Fibroblast of upper back skin (primary cell): ENCODE measurements at places on chromosomes 2 and 18.

GRCh38 chr2:18950361-18950851 is 361.0 kb upstream of the NT5C1B start:
- peak; percentile 69 for DNase-seq

GRCh38 chr2:31134480-31134879 is 3.8 kb downstream of the GALNT14 start:
- no peak for DNase-seq

GRCh38 chr18:35580701-35581539 is 620 bp upstream of the GALNT1 start:
- DNase-seq, result peak; percentile 52

DNA sequence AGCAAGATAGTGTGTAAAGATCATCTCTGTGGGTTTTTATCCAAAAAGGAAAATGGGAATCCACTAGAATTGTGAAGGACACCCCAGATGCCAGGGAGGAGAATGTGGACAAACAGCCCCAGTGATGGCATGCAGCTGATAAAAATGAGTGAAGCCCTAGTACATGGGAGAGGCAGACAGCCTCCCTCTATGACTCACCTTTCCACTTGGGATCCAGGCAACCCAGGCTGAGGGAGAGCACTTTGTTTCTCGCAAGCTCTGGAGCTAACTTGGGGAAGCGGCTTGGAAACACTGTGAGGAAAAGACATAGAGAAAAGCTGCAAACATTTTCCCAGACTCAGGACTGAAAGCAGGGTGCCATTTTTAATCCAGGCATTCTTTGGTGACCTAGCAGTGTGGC is 5.3 kb upstream of the FLACC1 start:
- DNase-seq, result no peak

GRCh38 chr18:30852980-30853379 is 189.6 kb downstream of the DSC3 start:
- no peak for DNase-seq

DNA sequence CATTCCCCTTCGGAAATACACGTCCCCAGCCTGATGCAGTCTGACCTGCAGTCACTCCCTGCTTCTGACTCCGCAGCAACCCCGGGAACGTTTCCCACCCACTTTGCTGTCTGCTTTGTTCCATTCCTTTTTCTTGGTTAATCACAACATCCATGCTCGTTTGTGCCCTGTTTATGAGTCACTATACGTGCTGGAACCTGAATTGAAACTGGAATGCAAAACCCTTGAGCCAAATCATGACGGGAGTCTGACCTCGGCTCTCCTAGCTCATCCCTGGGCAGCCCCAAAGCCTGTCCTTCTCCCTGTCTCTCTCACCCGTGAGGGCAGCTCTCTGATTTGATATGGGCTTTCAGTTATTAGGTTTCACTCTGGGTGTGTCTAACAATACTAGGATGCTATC is 57.1 kb upstream of the RNF152 start:
- peak; percentile 48 for DNase-seq

- DNase-seq, result no peak
Measured at GRCh38 chr2:23106242-23106785, 278.7 kb upstream of the KLHL29 start.

DNA sequence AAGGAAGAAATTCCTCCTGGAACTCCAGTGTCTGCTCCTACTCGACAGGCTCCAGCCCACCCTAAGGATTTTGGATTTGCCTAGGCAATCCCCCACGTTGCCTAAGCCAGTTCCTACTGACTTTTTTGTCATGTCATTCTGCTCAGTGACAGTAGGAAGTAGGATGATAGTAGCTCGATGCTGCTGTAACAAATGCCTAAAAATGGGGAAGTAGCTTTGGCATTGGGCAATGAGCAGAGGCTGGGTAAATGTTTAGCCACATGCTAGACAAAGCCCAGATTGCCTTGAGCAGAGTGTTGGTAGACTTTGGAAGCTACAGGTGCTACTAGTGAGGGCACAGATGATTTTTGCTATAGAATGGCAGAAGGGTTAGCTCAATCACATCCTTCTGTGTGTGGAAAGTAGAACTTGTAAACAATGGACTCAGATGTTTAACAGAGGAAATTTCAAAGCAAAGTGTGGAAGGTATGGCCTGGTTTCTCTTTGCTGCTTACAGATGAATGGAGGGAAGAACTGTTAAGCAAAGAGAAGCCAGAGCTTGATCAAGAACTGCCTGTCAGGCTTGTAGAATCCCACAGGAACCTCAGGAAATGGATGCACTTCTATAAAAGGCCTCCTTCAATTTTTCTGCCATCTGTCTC is 154.8 kb downstream of the RNF144A start:
- no peak for DNase-seq

DNA sequence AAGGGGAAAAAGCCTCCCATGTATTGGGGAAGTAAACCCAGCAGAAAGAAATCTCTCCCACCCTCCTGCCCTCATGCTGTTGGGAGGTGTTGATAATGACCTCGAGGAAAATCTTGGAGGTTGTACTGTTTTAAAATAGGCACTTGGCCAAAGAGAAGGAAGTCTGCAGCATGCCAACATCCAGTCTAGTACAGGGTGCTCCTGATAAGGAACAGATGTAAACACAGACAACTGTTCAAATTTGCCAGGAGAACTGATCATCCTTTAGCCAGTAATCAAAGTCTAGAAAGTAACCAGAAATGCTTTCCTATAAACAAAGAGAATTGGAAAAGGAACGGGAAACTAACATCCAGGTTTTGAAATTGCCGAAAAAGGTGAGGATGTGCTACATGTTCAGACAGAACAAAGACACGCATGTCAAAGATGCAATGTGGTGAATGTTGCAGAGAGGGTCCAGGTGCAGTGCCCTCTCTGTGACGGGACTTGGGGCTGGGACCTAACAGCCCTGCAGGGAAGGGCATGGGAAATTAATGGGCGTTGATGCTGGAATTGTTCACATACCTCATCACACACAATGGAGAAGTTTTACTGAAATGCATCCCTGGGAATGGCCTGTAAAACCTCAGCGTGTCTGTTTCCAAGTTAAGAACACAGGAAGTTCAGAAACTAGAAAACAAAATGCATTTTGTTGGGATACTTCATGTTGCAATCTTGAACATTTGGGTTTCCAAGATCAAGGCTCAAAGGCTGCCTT is 125.7 kb upstream of the RND3 start:
- no peak for DNase-seq

DNA sequence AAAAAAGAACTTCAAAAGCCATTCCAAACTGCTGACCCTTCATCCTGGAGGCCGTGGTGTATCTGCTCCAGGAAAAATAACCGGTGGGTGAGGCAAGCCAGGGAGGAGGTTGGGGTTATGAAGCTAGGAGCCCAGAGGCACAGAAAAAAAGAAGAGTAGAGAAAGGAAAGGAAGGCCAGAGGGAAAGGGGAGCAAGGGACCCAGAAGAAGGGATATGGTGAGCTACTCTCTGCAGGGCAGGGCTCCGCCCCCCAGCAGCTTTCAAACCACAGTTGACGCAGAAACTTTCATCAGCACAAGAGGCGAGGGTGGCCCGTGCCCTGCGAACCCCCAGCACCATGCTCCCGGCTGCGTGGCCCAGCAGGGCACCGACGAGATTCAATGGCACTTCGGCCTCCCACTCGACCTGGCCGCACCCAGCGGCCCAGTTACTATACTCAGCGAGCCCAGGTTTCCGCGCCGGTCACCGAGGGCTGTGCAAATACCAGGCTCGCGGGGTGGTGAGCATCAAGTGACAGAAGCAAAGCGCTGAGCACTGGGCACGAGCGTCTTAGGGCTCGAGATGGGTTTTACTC is 665 bp downstream of the MCM6 start:
- DNase-seq, result peak; percentile 60

- DNase-seq, result no peak
Measured at GRCh38 chr2:10493634-10494281, 45.6 kb upstream of the ODC1 start.

- no peak for DNase-seq
Measured at GRCh38 chr2:21067859-21068537, 24.1 kb upstream of the APOB start.

DNA sequence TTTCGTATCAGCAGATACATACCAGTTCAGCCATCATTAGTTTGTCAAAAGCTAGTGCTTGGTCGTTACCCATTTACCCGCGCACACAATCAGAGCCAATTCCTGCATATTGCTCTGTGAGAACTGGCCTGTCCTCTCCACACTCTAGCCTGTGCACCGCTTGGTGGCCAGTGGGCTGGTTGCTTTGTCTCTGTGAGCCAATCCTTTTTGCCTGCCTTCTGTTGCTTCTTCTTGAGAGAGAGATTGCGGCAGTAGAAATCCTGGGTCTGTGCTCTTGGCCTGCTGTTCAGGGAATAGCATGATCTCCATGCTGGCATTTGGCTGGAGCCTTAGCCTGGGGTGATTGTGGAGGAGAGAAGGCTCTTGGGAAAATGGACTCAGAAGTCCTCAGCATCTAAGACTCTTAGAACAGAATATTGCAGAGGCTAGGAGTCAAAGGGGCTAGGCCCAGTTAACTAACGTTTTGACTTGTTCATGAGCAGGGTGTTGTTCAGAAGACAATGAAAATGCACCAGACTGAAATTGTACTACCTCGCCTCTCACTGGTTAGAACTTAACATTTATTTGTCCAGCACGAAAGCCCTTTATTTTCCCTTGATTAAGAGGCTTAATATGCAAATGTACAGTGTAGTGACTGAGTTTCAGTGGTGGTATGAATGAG is 37.1 kb downstream of the MAP4K4 start:
- DNase-seq, result no peak

DNA sequence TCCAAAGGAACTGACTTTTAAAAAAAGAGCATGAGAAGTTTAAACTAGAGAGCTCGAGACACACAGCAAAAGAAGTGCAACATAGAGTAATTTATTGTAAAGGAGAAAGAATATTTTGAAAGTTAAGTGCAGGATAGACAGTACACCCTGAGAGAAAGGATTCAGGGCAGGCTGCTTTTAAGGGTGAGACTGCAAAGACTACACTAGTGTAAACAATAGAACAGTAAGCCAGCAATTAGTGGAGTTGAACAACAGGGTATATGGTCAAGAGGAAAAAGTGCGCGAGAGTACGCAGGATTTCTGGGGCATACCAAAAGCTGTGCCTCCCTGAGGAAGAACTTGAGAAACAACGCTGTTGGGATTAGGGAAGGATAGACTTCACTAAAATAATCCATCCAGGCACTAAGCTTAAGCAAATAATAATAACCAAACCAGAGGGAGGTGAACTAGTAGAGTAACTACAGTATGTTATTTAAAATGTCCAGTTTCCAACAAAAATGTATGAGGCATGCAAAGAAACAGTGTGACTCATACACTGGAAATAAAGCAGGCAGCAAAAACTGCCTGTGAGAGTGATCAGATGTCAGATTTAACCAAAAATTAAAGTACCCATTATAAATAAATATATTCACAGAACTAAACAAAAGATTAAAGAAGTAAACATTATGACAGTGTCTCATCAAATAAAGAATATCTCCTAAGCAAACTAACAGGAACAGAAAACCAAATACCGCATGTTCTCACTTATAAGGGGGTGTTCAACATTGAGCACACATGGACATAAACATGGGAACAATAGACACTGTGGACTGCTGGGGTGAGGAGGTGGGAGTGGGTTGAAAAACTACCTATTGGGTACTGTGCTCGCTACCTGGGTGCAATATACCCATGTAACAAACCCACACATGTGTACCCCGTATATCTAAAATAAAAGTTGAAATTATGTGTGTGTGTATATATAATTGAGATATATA is 40.5 kb upstream of the EMILIN2 start:
- DNase-seq, result peak; percentile 35

GRCh38 chr2:189624648-189625355 is 36.5 kb upstream of the ASNSD1 start:
- DNase-seq, result no peak

GRCh38 chr2:19649142-19649541 is 252.6 kb downstream of the TTC32 start:
- peak; percentile 77 for DNase-seq

GRCh38 chr2:201158111-201158929 is 24.6 kb upstream of the CASP10 start:
- DNase-seq, result peak; percentile 80

- DNase-seq, result peak; percentile 45
Measured at GRCh38 chr2:119958670-119959268, 54.1 kb upstream of the EPB41L5 start.

DNA sequence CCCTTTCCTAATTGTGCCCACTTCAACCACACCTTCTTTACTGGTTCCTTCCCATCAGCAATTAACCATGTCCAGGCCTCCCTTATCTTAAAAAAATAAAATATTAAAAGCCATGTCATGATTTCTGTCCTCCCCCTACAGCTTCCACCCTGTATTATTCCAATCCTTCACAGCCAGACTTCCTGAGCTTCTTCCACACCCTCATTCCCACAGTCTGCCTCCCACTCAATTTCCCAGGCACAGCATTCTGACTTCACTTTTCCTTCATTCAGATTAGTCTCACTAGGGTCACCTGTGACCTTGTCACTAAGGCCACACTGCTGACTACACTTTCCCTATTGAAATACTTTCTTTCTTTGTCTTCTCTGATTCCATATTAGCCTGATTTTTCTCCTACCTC is 159.4 kb downstream of the DIS3L2 start:
- no peak for DNase-seq

GRCh38 chr18:10242936-10243680 is 211.3 kb upstream of the APCDD1 start:
- no peak for DNase-seq

- DNase-seq, result peak; percentile 34
Measured at GRCh38 chr2:68974251-68974650, at the start of gene GKN1. GKN1 (plus strand) TSS chr2:68974636; CDS start chr2:68974678, 42 bp downstream.

GRCh38 chr2:7800031-7800430 is 881.8 kb upstream of the ID2 start:
- DNase-seq, result no peak

DNA sequence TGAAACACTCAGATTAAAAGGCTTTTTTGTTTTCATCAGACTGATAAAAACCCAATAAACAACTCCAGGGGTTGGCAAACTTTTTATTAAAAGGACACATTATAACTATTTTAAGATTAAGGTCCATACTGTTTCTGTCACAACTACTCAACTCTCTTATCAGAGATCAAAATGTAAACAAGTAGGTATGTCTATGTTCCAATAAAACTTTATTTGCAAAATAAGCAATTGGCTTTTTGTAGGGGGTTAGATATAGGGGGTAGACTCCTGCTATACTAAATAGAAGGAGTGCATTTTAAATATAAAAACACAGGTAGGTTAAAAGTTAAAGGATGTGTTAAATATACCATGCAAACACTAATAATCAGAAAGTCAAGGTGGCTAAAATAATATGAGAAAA is 174.0 kb downstream of the MBD5 start:
- no peak for DNase-seq

GRCh38 chr18:48530399-48531081 is 8.3 kb upstream of the CTIF start:
- no peak for DNase-seq

GRCh38 chr2:1701556-1702185 is 42.6 kb downstream of the PXDN start:
- DNase-seq, result no peak

DNA sequence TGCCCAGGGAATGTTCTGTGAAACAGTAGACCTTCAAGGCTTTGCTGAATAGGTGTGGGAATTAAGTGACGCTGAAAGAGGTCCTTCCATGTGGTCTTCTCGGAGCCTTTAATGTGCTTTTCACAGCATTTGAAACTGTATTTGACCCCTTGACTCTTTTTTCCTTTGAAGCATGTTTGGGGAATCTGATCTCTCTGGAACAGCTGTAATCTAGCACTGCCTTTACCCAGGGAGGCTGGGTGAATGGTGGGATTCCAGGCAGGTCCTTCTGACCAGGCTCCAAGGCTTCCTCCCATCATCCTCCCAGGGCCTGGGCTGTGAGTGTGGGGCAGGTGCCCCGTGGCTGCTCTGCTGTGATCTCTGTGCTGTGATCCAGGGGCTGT is 4.2 kb downstream of the ZAP70 start:
- no peak for DNase-seq
